ENCODE measurements at places on chromosomes 5 and 9. TPM values are rescaled to one million over a fixed set of nuclear protein-coding genes. Genes with fewer than 3 reads are reported as not detected.
A peak's percentile ranks its signal among the peaks of the same experiment; 100 is the strongest.

Gene DOK3
- polyA plus RNA-seq, result 38.5 TPM

Gene S1PR3
- 85.6 TPM for polyA plus RNA-seq

Gene POU5F2
- 0.07 TPM for polyA plus RNA-seq

Gene CLK4
- 15.1 TPM for polyA plus RNA-seq

Gene NOXA1
- 50.7 TPM for polyA plus RNA-seq

DNA sequence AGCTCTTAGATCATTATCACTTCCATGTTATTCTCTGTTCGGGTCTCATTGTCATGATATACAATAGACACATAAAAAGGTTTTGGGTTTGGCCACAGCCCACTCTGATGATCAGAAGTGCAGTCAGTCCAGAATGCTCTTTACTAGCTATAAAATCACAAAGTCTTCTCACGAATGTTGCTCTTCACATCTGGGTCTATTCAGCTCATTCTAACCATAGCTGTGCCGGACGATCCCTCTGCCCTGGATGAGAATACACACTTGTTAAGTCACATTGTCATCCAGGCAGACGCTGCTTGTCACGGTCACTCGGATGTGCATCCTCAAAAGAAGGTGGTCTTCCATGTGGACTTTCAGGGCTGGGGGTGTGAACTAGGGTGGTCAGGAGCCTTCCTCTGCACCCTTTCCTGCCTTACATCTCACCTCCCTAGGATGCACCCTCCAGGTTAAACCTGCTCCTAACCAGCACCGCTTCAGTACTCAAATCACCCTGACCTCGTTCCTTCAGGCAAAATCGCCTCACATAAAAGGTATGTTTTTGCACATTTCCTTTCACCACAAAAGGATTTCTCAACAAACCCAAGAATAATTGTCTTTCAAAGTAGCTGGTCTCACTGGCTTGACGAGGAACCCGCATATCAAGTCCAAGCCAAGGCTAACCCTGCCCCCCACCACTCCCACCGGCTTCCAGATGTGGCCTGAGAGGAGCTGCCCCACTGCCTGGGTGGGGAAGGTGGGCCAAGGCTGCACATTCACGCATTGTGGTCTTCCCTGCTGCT is 21.9 kb downstream of the ANKH start:
- DNase-seq, result no peak

DNA sequence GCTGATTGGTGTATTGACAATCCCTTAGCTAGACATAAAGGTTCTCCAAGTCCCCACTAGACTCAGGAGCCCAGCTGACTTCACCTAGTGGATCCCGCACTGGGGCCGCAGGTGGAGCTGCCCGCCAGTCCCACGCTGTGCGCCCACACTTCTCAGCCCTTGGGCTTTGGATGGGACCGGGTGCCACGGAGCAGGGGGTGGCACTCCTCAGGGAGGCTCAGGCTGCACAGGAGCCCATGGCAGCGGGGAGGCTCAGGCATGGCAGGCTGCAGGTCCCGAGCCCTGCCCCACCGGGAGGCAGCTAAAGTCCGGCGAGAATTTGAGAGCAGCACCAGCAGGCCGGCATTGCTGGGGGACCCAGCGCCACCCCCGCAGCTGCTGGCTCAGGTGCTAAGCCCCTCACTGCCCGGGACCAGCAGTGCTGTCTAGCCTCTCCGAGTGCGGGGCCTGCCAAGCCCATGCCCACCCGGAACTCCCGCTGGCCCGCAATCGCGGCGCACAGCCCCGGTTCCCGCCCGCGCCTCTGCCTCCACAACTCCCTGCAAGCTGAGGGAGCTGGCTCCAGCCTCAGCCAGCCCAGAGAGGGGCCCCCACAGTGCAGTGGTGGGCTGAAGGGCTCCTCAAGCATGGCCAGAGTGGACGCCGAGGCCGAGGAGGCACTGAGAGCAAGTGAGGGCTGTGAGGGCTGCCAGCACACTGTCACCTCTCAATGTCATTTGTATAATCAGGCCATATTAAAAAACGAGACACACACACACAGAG is 437.2 kb downstream of the CSNK1G3 start:
- no peak for DNase-seq

GRCh38 chr5:147507480-147508126 is 2.3 kb downstream of the DPYSL3 start:
- no peak for DNase-seq

DNA sequence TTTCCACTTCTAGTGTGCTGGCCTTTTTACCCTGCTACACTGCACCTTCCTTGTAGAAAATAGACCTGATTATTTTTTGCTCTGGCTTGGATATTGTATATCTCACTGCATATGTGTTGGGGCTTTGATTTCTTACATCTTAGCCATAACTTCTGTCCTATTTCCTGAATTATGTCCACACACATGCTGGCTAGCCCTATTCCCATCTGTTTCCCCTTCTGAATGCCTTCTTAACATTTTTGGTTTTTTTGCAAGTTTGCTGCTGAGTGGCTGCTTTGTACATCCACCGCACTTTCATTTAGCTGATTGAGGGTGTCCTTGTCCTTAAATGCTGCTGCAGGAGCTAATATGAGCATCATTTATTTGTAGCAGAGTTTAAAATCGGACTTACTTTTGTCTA is 26.9 kb downstream of the CFAP95 start:
- no peak for DNase-seq

- DNase-seq, result peak; percentile 71
Measured at GRCh38 chr9:131432597-131433301, 38.9 kb downstream of the PRRC2B start.

DNA sequence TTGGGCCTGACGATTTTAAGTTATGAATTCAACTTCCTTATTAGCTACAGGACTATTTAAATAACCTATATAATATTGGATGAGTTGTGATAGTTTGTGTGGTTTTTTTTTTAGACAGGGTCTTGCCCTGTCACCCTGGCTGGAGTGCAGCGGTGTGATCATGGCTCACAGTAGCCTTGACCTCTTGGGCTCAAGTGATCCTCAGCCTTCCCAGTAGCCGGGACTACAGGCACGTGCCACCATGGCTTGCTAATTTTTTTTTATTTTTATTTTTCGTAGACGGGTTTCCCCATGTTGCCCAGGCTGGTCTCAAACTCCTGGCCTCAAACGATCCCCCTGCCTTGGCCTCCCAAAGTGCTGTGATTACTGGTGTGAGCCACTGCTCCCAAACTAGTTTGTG is 17.6 kb downstream of the SPZ1 start:
- no peak for DNase-seq

Measured in adrenal gland (tissue), 19 donors.